ENCODE measurements at places on chromosomes 2 and 18. TPM values are rescaled to one million over a fixed set of nuclear protein-coding genes. Genes with fewer than 3 reads are reported as not detected.
A peak's percentile ranks its signal among the peaks of the same experiment; 100 is the strongest.

DNA sequence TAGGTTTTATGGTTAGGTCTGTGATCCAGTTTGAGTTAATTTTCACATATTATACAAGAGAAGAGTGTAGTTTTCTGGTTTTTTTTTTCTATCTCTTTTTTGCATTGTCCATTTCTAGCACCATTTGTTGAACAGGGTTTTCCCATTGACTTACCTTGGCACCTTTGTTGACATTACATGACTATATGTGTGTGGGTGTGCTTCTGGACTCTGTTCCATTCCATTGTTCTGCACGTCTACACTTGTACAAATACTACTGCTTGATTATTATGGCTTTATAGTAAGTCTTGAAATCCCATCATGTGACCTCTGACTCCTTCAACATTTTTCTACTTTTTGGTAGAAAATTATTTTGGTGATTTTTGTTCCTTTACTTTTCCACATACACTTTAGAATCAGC, 38.7 kb downstream of the UBE2F start:
- DNase-seq: no peak

The ANKRD53 gene
- 0.75 TPM for total RNA-seq

DNA sequence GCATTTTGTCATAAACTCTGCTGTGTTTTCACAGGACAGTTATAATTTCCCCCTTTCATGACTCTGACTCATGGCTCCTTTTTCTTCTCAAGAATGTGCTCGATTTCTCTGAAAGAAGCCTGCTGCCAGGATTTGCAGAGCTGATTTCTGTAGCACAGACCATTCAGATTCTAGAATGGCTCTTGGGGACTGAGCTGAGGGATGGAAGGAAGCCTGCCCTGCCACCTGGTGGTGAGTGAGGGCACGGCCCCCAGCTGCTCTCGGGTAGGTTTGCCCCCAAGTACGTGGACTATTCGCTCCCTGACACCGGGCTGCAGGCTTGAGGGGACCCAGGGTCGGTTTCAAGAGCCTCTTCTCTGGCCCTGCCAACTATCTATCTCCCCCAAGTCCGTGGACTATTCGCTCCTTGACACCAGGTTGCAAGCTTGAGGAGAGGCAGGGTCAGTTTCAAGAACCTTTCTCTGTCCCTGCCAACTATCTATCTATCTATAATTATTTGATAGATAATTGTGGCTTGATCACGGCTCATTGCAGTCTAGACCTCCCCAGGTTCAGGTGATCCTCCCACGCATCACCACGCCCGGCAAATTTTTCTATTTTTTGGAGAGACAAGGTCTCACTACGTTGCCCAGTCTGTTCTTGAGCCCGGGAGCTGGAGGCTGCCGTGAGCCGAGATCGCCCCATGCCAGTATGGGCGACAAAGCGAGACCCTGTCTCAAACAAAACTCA, 1.4 kb upstream of the SMYD5 start:
- peak; percentile 75 for DNase-seq

- DNase-seq: no peak
Measured at GRCh38 chr18:74154716-74155115, 6.4 kb downstream of the TIMM21 start.

The MC5R gene
- total RNA-seq: not detected

GRCh38 chr2:18284331-18284730, 276.1 kb downstream of the RDH14 start:
- no peak for DNase-seq

Data from mucosa of descending colon (tissue), 3 donors.